ENCODE measurements at places on chromosomes 3 and 15. TPM values are rescaled to one million over a fixed set of nuclear protein-coding genes. Genes with fewer than 3 reads are reported as not detected.

Gene FAM3D
- not detected for total RNA-seq

Gene STRC
- total RNA-seq, result not detected

Gene CCDC80
- 614 TPM for total RNA-seq

Gene ELP6
- total RNA-seq, result 18.3 TPM

Gene JMJD7
- total RNA-seq, result 3.1 TPM

Gene CASR
- total RNA-seq, result not detected

Gene STOML1
- total RNA-seq, result 6.8 TPM

Gene LYZL4
- not detected for total RNA-seq

Gene MEX3B
- 3.5 TPM for total RNA-seq

Gene PRICKLE2
- 22.0 TPM for total RNA-seq
